Stimulated activated CD4-positive, alpha-beta T cell treated with anti-CD3 and anti-CD28 coated beads, Interleukin-1b, Interleukin-23, amount 100 ng/mL, for 24 hours (primary cell): ENCODE measurements at places on chromosomes 5 and 9.

DNA sequence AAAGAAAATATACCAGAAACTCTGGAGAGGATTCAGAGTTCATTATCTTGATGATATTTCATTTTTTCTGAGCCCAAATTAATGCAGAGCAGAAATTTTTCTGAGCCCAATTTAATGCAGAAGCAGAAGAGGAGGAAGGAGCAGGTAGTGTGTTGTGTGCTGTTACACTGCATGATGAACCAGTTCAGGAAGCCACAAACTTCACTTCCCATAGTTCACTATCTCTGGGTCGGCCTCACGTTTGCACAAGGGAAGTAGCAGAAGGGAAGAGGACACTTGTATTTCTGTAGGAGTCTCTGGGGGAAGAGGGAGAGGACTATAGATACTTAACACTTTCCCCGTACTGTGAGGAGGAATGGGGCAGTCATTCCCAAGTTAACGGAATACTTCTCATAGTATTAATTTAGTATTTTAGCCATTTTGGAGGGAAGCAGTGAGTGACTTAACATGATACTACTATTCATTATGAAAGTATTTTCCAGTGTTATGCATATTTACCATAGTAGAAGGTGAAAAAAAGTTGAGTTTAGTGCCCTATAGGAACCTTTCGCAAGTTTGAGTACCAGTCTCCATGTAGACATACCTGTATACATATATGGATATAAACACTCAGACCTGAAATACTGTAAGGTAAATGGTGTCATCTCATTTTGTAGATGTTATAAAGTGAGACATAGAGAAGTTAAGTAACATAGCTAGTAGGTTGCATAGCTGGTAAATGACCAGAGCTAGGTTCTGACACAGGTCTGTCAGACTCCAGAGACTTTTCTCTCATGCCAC lies 30.0 kb downstream of the XPA start:
- no peak for DNase-seq

DNA sequence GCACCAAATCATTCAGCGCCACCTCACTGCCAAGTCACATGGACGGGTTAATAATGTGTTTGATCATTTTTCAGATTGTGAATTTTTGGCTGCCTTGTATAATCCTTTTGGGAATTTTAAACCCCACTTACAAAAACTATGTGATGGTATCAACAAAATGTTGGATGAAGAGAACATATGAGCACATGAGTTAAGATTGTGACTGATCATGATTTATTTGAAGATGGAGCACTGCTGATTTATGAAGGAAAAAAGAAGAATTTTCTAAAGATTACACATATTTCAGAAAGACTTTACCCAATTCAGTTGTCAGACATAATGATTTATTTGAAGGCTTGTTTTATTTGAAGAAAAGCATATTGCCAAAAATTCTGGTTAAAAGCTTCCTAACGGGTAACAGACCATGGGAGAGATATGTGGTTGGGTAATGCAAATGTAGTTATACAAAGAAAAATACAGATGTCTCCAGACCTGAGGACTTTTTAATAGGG lies 37.4 kb downstream of the TNFAIP8 start:
- DNase-seq, result no peak

DNA sequence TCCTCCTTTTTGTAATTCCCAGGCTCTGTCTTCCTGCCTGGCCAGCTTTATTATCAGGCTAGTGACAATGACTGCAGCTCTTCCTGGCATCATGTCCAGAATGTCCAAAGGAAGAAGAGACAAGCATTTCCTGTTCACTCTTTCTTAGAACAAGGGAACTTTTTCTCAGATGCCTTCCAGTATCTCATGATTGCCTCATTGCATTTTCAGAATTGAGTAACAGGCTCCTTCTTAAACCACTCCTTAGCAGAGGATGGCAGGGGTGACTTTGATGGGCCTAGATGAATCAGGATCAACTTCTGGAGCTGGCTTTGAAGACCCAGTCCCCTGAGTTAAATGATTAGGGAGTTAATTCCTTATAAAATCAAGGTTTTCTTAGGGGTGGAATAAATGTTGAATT lies 92.9 kb upstream of the RASGRF2 start:
- no peak for DNase-seq

GRCh38 chr9:110081395-110081794 lies 126.6 kb downstream of the C9orf152 start:
- DNase-seq, result no peak

DNA sequence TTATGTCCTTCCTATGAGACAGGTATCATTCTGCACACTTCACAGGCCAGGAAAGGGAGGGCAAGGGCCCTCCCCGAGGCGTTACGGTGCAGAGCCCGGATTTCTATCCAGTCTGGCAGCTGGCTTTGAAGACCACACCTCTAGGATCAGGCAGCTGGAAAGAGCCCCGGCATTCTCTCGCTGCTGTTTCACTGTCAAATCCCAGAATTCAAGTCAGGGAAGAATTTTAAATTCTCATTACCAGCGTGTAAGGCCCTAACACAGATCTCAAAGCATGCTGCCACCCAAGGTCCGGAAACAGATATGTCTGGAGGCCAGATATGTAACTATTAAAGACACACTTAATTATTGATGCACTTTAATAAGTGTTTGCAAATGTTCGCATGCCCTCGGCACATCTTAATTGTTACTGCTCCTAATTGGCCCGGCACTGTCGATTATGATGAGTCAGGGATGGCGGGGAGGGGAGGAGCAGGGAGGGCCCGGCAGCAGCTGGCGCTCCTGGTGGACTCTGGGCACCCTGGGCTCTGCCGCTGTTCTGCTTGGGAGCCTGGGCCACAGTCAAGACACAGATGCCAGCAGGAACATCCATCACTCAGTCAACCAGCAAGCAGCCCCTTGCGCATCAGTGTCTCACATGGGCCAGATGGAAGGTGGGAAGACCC lies 76.3 kb upstream of the BARHL1 start:
- no peak for DNase-seq

DNA sequence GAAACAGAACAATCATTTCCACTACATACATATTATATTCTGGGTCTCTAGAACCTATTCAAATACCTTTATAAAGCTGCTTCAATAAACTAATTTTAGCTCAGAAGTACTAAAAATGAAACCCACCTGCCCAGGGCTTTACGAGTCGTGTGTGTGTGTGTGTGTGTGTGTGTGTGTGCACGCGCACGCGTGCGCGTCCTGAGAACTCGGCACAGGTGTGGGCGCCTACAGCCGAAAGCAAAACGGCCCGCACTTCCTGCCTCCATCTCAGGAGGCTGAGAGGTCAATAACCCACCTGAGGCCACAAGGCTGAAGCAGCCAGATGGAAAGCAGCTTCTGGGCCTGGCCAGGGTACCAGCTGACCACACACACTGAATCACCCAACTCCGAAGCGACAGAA lies 3.0 kb downstream of the CLPTM1L start:
- no peak for DNase-seq

DNA sequence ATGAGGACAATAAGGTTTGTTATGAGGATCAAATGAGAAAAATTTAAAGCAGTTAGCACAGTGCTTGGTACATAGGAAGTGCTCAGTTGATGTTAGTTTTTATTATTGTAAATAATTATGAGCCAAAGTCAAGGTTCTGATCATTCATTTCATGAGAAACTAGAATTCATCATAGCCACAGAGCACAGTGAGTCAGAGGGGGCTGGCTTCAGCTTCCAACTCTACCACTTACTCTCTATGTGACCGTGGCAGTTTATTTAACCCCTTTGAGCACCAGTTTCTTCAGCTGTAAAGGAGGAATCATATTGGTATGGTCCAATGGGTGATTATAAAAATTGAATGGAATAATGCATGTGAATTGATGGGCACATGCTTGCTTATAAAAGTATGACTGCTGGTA lies 39.4 kb downstream of the KLHL3 start:
- no peak for DNase-seq

GRCh38 chr5:140322751-140323731 lies 20.1 kb upstream of the PFDN1 start:
- no peak for DNase-seq

GRCh38 chr5:131268758-131269370 lies 5.0 kb downstream of the CDC42SE2 start:
- DNase-seq, result no peak

DNA sequence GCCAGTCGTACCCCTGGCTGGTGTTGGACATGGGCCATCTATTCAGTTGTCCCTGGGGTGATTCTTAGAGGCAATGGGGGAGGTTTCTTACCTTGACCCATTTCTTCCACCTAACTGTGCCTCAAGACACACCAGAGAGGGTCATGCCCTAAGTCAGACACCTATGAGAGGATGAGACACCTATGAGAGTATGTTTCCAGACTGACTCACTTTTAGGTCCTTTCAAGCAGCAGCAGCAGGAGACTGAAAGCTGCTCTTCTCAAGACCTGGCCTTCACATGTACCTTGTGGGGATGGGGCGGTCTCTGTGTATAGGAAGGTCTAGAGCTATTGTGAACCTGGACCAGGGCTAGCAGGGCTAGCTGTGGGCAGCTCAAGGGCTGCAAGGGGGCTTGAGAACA lies 130.1 kb downstream of the TENT4A start:
- DNase-seq, result no peak

DNA sequence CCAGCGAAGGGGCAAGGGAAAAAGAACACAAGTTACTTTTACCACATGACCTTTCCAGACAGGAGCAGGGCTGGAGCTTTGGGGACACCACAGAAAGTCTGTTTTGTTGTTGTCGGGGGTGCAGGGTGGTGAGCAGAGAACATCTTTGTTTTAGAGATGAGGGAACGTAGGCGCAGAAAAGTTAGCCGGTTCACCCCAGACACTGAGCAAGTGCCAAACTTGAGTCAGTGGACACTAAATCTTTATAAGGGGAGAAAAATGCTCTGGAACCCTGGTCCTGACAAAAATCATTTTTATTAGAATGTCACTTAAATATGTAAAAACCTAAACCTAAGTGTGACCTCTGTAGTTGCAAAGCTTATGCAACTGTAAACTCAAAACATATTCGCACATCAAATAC lies 126.4 kb upstream of the GAS1 start:
- DNase-seq, result no peak

- no peak for DNase-seq
Observed at GRCh38 chr5:33241802-33242201, 199.0 kb upstream of the TARS1 start.

- DNase-seq, result no peak
Observed at GRCh38 chr9:14868772-14869583, 41.2 kb downstream of the FREM1 start.

DNA sequence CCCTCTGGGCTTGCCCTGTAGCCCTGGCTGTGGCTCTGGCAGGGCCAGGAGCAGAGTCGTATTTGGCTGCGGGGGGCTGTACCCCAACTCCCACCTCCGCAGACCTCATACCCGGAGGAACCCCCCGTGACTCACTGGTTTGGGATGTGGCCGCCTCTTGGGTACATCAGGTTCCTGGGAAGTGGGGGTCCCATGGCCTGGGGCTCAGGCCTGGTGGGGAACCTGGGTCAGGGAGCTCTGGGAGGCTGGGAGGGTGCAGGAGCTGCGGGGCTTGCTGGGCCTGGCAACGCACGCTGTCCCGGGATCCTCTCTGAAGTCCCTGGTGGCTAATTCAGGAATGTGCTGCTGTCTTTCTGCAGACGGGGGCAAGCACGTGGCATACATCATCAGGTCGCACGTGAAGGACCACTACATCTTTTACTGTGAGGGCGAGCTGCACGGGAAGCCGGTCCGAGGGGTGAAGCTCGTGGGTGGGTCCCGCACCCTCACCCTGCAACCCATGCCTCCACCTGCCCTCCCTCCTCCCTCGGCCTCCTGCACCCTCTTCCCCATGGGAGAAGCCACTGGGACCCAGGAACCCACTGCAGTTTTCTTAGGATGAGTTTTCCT lies 2.4 kb downstream of the LCN1 start:
- DNase-seq, result no peak

DNA sequence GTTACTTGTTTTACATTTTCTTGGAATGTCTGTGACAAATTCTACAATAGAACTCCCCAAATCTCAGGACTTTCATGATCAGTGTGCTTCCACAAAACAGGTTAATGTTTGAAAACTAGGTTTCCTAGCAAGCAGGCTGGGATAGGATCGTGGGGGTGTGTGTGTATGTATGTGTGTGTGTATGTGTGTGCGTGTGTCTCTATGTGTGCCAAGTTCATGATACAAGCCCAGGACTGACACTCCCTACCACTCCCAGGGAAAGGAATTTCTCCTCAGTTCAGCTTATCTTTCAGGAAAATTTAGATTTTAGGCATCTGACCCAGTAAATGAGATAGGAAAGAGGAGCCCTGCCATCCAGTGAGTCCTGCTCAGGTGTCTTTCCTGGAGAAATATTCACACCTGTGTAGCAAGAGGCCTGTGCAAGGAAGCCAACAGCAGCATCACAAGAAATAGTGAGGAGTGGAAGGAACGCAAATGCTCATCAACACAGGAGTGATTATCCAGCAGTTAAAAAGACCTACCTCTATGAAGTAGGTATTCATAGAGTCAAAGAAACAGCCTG lies 13.8 kb upstream of the ABLIM3 start:
- no peak for DNase-seq

DNA sequence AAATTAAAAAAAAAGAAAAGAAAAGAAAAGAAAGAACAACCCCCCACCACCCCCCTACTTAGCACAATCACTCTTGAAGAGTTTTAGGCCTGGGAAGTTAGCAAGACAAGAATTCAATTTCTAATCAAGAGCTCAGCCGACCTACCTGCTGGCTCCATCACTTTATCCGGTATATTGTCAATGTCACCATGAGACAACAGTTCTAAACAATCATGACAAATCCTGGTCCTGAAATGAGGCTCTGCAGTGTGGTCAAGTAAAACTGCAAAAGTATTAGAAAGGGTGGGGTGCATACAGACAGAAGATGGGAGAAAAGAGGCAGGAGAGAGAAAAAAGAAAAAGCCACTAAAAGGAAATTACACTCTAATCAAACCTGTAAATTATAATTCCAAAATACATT lies 163.7 kb downstream of the TARS1 start:
- no peak for DNase-seq

- DNase-seq, result no peak
Observed at GRCh38 chr9:36748322-36748899, 175.7 kb downstream of the MELK start.

- no peak for DNase-seq
Observed at GRCh38 chr5:39505363-39505762, 80.6 kb upstream of the DAB2 start.

DNA sequence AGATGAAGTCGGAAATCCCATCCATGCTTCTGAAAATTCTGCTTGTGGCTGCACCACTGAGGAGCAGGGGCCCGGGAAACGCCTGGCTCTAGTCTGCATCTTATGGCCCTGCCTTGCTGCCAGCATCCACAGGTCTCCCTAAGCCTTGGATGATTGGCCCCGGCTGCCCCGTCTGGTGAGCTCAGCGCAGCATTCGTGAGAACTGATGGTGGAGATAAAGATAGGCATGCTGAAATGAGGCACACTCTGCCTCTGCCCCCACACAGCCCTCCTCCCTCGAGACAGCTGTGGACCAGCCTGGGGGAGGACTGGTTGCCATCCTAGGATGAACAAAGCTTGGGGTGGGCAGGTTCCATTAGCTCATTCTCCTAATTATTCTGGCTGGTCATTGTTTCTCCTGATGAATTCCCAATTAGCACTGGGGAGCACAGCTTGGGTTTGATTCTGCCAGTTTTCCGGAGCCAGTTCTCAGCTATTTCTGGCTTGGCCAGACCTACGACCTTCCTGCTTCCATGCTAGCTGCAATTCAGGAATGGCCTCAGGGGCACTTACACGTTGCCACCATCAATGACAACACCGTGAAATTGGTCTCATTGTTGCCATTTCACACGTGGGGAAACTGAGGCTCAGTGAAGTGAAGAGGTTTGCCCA lies 62.8 kb upstream of the CPEB4 start:
- DNase-seq, result no peak

- DNase-seq, result no peak
Observed at GRCh38 chr5:124438026-124438902, 308.2 kb downstream of the ZNF608 start.
